Stimulated activated CD8-positive, alpha-beta memory T cell treated with anti-CD3 and anti-CD28 coated beads, Interleukin-12 subunit alpha, Interleukin-12 subunit beta, amount 100 ng/mL, for 4 hours (primary cell): ENCODE measurements at places on chromosomes 5 and 9.

DNA sequence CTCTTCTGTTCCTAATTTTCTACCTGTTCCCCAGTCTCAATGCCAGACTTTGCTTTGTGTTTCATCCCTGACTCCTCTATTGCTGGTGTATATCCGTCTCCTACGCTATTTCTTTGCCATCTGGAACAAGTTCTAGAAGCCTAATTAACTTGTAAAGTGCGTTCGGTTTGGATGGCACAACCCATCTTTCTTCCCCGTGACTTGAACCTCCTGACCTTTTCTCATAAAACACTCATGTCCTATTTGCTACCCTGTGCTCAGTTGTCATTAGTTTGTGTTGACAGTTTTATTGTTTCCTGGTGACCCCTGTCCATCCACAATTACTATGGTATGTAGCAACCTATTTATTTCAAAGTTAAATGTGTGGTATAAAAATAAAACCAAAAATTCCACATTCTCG, 323.5 kb downstream of the TLE4 start:
- no peak for DNase-seq

DNA sequence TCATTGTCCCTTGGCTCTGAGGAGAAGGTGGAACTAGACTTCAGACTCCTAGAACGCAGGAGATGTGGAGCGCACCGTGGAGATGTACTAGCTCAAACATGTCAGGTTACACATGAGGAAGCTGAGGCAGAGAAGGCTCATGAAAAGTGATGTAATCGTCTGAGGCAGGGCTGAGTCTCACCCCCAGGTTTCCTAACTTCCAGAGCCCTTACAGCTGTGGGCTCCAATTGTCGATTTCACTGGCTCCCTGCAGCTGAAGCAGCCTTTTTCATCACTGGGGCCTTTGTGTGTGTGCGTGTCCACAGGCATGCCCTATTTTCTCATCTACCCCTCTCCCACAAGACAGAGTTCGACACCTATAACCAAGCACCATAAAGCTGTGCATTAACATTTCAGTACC, 370.6 kb downstream of the NTRK2 start:
- DNase-seq, result no peak

- no peak for DNase-seq
Observed at GRCh38 chr5:78473751-78474150, 113.3 kb downstream of the SCAMP1 start.

DNA sequence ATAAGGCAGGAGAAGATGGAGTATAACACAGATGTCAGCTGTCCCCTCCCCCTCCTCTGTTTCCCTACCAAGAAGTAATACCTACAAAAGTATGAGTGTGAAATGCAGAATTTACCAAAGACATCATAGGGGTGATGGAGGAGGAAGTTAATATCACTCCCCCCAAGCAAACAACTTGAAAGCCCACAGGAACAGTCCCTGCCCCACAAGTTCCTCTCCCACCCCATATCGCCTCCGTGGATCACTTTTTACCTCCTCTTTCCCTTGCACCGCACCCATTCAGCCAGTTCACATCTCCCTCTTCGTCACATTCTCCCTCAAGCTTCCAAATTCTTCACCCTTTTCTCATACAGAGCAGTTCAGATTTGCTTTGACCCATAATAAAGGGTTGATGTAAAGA, 7.0 kb upstream of the SIL1 start:
- DNase-seq, result no peak

DNA sequence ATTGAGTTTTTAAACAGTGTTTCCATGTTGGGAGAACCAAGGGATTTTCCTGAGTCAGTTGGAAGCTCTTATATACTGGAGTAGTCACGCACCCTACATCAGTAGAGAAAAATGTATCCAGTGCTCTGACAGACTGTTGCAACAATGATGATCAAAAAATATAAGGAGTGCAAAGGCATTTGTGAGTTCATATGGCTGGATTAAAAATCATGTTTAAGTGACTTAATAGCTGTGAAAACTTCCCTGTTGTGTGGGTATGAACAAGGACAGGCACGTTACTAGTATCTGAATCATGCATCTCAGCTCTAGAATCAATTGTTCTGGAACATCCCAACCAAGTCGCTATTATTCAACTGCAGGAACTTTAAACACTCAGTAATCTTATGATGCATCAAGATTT, 229.7 kb downstream of the ROR2 start:
- no peak for DNase-seq

DNA sequence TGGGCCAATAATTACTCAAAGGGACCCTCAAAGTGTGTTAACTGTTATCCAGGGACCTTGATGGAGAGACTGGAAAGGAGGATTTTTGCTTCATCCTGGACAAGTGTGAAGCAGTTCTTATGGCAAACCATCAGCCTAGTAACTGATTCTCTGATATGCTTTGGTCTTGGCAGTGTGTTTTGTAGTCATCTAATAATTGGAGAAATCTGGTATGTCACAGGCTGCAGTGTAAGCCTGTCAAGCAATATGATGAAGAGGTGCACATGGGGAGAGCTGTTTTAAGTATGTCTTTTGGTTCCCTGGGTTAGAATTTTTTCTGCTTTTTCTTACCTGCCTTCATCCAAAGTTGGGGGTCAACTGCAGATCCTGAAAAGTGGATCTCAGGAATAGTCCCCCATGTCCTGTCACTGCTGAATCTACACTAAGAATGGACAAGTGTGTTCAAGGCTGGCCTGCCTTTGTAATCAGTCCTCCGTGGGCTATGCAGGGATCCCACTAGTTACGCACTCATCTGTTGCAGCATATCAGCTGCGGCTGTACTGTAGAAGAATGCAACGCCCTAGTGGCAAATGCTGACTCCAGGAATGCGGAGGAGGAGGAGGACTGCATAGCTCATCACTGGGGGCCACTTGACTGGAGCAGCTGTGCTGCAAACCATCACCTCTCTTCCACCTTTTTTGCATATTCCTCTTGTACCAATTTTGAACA, 1.9 kb downstream of the SPTAN1 start:
- DNase-seq, result no peak

DNA sequence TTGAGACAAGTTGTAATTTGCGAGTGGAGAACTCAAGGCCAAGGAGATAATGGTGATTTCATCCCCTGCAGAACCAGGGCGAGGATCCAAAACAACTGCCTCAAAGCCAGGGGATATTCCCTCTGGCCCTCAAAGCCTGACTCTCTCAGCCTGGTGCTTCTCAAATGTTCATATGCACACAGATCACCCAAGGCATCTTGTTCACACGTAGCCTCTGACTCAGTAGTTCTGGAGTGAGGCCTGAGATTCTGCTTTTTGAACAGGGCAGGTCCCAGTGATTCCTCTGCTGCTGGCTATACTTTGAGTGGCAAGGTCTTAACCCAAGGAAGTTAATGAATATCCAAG, 30.2 kb upstream of the WWC1 start:
- no peak for DNase-seq

- no peak for DNase-seq
Observed at GRCh38 chr5:177520916-177521513, 4.3 kb upstream of the DDX41 start.

DNA sequence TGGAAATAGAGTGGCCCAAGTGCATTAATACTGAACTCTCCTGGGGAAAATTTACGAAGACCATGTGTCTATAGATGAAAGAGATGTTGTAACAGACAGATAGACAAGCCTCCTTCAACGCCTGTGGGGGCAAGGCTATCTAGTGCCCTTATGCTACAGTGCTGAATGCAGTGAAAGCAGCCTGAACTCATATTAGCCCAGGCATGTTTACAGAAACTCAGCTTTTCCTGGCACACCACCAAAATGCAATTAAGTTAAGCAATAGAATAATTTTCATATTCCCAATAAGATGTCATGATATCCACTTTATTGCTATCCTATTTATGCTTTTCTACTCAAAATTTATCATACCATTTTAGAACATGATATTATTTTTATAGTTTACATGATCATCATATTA, 277.0 kb downstream of the DIRAS2 start:
- DNase-seq, result no peak

GRCh38 chr9:27353474-27354229, 56.7 kb upstream of the EQTN start:
- DNase-seq, result no peak

DNA sequence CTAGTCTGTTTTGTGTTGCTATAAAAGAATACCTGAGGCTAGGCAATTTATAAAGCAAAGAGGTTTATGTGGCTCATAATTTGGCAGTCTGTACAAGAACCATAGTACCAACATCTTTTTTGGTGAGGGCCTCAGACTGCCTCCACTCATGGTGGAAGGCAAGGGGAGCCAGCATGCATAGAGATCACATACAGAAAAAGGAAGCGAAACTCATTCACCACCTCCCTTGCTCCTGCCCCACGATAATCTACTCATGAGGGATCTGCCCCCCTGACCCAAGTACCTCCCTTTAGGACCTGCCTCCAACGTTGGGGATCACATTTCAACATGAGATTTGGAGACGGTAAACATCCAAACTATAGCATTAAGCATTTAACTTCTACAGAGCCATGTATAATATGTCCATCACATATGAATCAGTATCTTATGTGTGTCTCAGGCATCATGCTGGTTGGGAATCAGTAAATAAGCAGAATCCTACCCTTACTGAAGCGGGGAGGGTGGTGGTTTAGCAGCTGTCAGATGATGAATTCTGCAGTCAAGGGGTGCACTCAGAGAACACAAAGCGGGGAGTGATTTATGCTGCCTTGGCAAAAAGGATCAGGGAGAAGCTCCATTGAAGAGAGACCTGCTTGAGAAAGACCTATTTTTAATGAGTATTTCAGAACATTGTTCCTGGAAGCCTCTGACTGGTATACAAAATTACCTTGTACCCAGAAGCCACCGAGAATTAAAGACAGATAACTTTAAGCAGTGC, 34.8 kb downstream of the HMGXB3 start:
- no peak for DNase-seq

- no peak for DNase-seq
Observed at GRCh38 chr9:87699835-87700234, 26.1 kb upstream of the CTSL start.

DNA sequence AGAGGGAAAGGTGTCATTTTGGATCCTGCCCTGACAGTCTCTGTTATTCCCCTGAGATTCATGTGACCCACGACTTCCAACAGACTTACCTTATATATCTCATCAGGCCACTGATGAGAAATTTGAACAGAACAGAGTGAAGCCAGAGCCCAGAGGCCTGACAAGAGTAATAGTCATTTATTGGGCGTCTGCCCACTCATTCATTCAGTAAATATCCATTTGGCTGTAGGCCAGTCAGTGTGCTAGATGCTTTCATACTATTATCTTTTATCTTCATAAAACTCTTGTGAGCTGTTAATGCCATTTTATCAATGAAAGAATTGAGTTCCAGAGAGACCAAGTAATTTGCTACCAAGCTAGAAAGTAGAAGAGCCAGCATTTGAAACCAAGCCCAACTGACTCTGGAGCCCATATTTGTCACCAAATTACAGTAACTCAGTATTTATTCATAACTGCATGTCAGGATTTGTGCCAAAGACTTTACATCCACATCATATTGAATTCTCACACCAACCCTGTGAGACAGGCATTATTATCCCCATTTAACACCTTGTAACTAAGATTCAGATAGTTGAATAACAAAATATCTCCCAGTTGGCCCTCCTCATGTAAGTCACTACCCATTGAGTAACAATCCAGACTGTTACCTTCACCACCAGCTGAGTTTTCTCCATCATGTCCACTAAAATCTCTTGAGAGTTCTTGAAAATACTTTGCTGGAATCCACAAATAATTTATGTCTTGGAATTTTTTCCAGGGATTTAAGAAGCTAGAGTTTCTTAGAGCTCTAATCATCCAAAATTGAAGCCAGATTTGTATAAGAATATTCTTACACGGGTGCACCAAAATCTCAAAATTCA, 2.5 kb downstream of the PTPDC1 start:
- no peak for DNase-seq

DNA sequence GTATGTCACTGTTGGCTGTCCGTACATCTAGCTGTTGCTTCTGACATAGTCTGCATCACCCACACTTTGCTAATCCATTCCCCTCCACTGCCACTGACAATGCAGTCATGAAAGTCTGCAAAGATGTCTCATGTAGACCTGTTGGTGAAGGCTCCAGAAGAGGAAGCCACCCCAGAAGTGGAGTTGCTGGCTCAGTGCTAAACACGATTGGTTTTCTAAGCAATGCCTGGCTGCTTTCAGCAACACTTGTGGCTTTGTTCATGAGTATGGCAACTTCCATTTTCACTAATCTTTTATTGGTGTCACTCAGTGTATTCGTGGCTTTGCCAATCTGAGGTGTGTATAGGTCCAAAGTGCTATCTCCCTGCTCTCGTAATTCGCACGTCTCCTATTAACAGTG, 288.1 kb downstream of the GADD45G start:
- no peak for DNase-seq

DNA sequence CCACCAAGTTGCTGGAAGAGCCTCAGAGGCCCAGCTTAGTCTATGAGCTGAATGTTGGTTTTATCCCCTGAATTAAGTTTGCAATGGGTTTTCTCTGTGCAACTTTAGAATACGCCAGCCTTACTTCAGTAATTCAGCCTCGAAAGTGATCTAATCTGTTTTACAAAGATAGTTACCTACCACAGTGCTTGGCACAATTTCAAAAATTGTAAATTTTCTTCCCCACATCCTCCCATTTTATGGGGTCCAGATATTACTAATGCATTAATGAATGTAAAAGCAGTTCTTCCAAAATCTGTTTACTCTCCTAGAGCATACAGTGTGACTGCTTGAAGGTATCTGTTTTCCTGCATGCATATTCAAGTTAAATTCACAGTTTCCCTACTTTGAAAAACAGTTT, 172.6 kb downstream of the MAN2A1 start:
- DNase-seq, result no peak

GRCh38 chr5:178279723-178280438, 47.3 kb upstream of the PHYKPL start:
- DNase-seq, result peak; percentile 13

GRCh38 chr5:158014372-158014771, 155.4 kb upstream of the CLINT1 start:
- DNase-seq, result no peak

- DNase-seq, result no peak
Observed at GRCh38 chr9:123174887-123175518, 93.4 kb downstream of the STRBP start.

DNA sequence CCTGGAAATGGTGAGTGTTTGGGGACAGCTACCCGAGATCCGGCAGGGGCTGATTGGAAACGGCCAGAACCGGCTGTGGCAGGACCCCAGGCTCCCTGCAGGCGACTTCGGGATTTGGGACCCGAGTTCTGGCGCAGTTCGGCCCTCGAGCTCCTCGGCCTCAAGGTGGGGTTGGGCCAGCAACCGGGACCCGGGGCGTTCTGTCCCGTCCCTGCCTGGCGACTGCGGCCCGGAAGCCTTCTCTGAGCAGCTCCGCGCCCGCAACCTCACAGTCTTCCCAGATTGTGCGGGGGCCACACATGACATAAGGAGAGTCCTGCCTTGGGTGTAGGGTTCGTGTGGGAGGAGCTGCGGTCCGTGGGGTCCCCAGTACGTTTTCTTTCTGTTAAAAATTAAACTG, 23.2 kb upstream of the NEURL1B start:
- no peak for DNase-seq

GRCh38 chr5:68749631-68750030, 344.2 kb upstream of the SLC30A5 start:
- DNase-seq, result no peak
